Caki2 (cell line): ENCODE measurements at places on chromosomes 3 and 15. TPM values are rescaled to one million over a fixed set of nuclear protein-coding genes. Genes with fewer than 3 reads are reported as not detected.

The ARPIN gene
- total RNA-seq: 10.8 and 16.4 TPM in 2 replicates

The C3orf85 gene
- not detected in 2 replicates for total RNA-seq

The BDH1 gene
- total RNA-seq: 0.34 TPM in 1 of 2 replicates, not detected in the other

The SLCO2A1 gene
- total RNA-seq: not detected in 2 replicates

The DNAH1 gene
- 1.0 and 2.7 TPM in 2 replicates for total RNA-seq

The FRMD4B gene
- 6.0 and 17.4 TPM in 2 replicates for total RNA-seq

The ANKDD1A gene
- total RNA-seq: 2.2 and 2.5 TPM in 2 replicates
